Stimulated activated CD8-positive, alpha-beta memory T cell treated with anti-CD3 and anti-CD28 coated beads, Interleukin-15, amount 100 ng/mL, for 1 hour (primary cell): ENCODE measurements at places on chromosomes 12 and 14.
A peak's percentile ranks its signal among the peaks of the same experiment; 100 is the strongest.

DNA sequence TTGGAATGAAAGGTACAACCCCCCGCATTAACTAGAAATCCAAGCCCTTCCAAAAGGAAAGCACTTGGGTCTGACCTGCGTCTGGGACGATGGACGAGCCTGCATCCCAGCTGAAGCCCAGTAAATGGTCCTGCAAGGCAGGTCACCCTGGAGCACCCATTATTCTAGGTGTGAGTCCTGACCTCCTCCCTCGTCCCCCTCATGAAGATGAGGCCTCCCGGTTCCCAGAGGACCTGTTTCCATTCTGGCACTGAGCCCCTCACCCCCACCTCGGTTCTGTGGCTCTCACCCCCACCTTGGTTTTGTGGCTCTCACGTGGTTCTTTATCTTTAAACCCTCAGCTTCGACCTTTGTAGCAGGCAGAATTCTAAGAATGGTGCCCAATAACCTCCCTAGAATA lies 7.3 kb downstream of the IFI27 start:
- DNase-seq, result no peak

DNA sequence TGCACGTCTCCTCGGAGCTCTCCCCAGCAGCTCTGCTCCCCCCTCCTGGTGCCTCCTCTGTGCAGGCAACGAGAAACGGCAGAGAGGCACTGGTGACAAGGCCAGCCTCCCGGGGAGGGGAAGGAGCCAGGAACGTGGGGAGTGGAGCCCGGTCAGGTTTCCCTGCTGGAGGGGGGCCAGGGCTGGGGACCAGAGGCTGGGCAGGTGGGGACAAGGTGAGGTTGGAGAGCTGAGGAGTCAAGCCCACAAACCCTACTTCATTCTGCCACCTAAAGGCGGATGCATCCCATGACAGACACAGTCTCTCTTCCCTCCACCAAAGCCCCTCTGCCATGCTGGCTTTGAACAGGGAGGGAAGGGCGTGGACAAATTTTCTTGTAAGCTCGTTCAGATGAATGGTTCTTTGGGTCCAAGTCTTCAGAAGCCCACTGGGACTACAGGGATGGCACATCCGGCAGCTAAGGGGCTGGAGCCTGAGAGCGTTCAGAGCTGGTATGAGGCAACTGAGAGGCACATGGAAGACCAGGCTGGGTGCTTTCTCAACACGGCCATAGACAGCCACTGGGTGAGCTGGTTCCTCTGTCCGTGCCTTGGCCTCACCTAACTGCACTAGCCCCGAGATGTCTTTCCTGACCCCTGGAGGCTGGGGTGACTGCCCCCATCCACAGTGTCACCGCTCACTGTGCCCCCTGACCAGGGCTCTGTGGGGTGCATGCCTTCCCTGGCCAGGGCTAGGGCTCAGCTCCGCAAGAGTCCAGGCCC lies 105.9 kb downstream of the RBM19 start:
- no peak for DNase-seq

DNA sequence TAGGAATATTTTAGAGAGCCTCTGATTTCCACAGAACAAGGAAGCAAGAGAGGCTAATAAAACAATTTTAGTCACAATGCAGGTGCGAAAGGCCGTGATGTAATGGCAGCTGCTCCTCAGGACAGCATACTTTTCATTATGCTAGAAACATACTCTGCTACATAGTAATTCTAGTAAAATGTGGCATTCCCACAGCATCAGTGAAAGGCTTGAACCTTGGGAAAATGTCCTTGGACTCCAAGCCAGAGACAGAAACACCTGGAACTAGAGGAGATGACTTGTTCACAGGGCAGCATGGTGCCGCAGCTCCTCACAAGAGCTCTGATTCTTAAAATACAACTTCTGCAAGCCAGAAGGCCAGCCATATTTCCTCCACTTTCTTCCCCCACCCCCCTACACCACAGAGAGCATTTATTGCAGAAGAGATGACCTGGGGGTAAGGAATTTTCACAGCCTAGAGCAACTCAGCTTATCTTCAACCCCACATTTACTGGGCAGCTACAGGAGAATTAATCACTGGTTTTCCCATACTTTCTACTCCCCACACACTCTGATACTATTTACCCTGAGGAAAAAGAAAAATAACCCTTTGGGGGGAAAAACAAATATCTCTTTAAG lies 15.8 kb downstream of the ABCC9 start:
- DNase-seq, result no peak

DNA sequence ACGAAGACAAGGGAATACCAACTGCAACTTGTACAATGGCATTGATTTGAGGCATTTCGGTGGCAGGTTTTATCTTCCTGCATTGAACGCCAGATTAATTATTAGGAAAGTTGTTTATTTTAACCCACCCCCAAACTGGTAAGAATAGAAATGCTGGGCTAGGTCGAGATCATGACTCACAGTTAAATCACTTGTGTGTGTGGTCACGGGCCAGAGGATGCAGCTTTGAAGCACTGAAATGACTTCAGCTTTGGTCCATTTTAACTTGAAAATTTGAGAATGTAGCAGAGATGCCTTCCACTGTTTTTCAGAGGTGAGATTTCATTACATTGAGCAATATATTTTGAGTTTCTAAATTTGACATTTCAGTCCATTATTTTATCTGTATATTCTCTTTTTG lies 23.6 kb upstream of the KCNH3 start:
- no peak for DNase-seq

DNA sequence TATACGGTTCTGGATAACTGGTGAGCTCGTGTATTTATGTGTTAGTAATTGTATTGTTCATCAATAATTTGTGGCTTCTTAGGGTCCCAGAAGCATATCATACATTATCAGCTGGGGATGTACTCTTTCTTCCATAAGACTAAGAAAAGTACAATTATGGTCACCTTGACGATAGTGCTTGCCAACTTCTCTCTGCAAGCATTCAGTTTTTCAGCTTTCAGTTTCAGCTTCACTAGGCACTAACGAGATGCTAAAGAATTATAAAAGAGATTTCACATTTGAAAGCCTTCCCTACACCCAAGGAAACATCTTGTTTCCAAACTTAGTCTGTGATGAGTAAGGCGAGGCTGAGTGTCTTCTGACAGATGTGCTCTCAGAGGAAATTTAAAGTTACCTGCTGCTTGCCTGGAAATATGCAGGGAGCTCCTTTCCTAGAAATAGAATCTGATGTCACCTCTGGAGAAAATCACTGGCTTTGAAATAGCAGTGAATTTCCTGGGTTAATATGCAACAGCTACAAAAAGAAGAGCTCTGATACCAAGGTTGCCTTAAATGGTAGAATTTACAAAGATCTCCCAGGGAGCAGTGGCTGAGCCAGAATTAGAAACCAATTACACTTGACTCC lies 1419.9 kb upstream of the TMEM132C start:
- DNase-seq, result no peak

GRCh38 chr14:28242895-28243294 lies 523.7 kb upstream of the FOXG1 start:
- DNase-seq, result no peak

DNA sequence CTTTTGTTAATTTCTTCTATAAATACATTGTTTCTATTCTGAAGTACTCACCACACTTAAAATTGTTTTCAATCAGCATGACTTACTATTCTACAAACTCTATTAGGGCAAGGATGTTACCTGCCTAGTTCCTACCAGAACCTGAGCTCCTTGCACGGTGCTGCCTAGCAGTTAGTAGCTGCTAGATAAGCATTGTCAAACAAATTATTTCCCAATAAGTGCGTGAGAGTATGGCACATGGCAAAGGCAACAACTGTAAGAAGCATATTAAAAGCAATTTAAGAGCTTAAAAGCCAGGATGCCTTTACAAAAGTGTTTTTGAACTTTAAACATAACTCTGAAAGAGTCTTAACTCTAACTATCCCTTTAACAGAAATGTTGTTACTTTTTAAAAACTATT lies 8.2 kb upstream of the LYZ start:
- no peak for DNase-seq

- DNase-seq, result no peak
Observed at GRCh38 chr12:68349220-68349621, 17.1 kb upstream of the MDM1 start.

- DNase-seq, result no peak
Observed at GRCh38 chr12:53963005-53963404, 8.3 kb downstream of the HOXC12 start.

DNA sequence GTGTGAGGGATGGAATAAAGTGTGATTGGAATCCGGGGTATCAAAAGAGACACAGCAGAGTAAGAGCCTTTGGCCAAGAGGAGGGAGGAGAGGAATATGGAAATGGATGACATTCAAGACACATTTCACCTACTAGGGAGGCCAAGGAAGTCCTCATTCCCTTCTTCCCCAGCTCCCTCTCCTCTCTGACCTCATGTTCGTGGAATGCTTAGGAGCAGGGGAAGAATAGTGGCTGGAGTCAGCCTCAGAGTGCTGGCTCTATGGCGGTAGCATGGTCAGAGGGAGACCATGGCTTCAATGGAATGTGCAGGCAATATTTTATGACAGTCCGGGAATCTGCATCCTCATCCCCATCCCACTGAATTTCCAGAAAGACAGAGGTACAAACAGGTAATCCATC lies 196.6 kb downstream of the EGLN3 start:
- no peak for DNase-seq

DNA sequence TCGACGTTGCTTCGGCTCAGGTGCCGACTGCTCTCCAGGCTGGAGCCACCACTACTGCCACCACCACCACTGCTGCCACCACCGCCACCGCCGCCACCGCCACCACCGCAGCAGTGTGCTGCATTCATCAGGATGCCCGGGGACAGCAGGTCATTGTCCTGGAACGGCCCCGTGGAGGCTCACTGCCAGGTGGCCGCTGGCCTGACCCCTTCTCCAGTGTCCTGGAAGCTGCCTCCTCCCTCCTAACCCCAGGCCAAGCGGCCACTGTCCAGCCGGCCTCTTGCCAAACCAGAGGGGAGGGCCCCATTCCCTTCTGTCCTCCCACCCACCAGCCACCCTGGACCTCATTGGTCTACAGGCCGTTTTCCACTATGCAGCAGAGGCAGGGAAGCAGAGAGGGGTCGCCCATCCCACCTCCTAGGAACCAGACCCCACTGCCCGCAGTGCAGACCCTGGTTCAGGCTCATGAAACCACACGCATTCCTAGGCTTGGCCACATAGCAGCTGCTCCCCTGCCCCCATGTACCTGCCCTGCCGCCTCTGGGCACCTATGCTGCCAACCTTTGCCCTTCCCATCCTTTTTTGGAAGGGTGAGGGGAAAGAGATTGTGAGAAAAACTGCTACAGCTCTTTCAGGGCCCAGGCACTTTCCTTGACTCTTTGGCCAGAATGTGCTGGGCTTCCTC lies 15.2 kb downstream of the ARL6IP4 start:
- DNase-seq, result no peak

DNA sequence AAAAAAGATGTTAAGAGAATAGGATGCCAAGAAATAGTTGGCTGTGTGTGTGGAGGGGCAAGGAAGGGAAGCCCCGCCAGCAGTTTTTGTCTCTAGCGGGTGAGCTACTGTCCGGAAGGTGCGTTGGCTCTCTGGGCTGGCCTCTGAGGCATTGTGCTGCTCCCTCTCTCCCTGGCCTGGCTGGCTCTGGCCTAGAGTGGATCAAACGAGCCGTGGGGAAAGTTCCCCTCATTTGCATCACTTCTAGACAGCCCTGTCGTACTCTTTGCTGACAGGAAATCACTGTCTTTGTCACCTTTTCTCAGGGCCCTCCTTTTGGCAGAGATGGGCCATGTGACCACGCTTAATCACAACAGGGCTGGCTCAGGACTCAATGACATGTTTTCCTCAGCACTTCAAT lies 236.1 kb upstream of the NPAS3 start:
- DNase-seq, result no peak

DNA sequence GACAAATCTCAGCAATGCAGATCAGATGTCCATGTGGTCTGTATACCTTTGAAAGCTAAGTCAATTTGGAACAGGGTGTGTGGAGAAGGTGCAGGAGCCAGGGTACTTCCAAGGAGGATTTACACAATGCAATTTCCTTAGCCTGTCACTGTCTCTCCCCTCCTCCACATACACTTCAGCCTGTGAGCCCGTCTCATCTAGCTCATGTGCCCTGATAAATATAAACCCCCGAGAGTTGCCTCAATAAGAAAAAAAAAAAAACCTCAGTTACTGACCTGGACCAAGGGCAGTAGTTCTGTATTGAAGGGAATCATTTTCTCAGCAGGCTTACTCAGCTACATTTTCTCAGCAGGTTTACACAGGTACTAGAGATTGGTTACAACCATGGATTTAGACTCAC lies 132.1 kb upstream of the PELI2 start:
- DNase-seq, result no peak

- DNase-seq, result no peak
Observed at GRCh38 chr12:110537605-110538409, 35.7 kb downstream of the RAD9B start.

GRCh38 chr12:40622246-40622838 lies 69.9 kb upstream of the CNTN1 start:
- no peak for DNase-seq

GRCh38 chr12:31560516-31560915 lies 30.4 kb downstream of the DENND5B start:
- DNase-seq, result no peak

- no peak for DNase-seq
Observed at GRCh38 chr12:53856132-53856531, 82.5 kb upstream of the HOXC13 start.

DNA sequence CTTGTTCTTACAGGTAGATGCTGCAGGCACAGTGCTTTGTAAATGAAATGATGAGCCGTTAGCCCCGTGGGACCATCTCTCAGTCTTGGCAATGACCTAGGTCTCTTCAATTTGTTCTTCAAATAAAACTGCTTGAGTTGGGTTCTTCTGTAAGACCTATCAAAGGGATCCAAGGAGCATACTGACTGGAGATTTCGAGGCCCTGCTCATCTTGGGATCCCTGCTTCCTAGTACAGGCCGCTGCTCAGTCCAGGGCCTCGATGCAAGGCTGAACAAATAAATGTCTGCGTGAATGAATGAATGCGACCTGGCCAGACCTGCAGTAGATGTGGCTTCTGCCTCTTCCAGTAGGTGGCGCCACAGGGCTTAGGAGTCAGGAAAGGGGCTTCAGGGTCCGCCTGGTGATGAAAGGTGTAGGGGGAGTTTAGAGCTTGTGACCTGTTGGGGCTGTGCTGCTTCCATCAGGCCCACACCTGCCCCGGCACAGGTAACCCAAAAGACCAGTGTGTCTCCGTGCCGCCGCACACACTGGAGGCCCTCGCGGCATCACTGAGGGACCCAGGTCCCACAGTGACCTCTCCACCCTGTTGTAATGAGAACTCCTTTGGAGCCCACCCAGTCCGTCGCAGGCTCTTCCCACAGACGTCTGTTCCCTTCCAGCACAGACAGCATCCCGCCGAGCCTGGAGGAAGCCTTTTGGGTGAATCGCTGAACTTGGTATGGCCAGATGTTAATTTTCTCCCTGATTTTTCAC lies 4.4 kb downstream of the CACNA1C start:
- DNase-seq, result peak; percentile 10

- no peak for DNase-seq
Observed at GRCh38 chr12:68222326-68222725, 3.3 kb downstream of the IL26 start.

- DNase-seq, result no peak
Observed at GRCh38 chr14:99317231-99318090, 45.5 kb upstream of the BCL11B start.
